ENCODE measurements at places on chromosomes 1 and 21. TPM values are rescaled to one million over a fixed set of nuclear protein-coding genes. Genes with fewer than 3 reads are reported as not detected.

MYCL gene
- total RNA-seq, result 0.70 TPM

COQ8A gene
- 4.7 TPM for total RNA-seq

- DNase-seq, result no peak
Measured at GRCh38 chr1:150076066-150076465, 8.5 kb downstream of the VPS45 start.

GRCh38 chr1:202117898-202118371 is 4.8 kb upstream of the GPR37L1 start:
- no peak for DNase-seq

Data from renal cortical epithelial cell (primary cell).